Central memory CD8-positive, alpha-beta T cell (primary cell): ENCODE measurements at places on chromosomes 1 and 21.

DNA sequence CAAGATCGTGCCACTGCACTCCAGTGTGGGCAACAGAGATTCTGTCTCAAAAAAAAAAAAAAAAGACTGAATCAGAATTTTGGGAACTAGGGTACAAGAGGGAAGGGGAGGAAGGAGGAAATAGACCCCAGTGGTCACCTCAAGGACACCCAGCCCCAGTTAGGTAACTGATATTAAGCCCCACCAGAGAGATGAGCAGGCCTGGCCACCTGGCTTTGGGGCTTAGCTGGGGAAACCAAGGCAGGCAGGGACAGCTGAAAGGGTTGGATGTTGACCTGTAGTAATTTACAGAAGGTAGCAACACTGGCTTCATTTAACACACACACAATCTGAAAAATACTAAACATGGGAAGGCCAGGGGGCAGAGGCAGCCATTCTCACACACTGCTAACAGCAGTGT lies 5.2 kb upstream of the C1orf122 start:
- no peak for DNase-seq

DNA sequence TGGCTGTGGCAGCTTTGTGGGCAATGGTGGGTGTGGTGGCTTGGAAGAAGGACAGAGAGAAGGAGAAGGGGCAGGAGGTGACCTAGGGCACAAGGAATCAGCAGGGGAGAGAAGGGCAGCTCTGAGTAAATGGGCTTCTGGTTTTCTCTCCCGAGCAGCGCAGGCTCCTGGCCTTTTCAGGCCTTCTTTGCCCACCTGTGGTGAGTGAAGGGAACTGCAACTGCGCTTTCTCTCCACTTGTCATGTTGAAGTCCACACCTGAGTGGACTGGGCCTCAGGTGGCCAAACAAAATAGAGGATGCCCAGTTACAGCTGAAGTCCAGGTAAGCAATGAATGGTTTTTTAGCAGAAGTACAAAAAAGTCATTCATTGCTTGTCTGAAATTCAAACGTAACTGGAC lies 29.4 kb upstream of the KCNA10 start:
- no peak for DNase-seq

- DNase-seq: no peak
Measured at GRCh38 chr1:223531742-223532341, 133.7 kb downstream of the CAPN8 start.

- no peak for DNase-seq
Measured at GRCh38 chr1:21663951-21664805, 5.0 kb downstream of the RAP1GAP start.

DNA sequence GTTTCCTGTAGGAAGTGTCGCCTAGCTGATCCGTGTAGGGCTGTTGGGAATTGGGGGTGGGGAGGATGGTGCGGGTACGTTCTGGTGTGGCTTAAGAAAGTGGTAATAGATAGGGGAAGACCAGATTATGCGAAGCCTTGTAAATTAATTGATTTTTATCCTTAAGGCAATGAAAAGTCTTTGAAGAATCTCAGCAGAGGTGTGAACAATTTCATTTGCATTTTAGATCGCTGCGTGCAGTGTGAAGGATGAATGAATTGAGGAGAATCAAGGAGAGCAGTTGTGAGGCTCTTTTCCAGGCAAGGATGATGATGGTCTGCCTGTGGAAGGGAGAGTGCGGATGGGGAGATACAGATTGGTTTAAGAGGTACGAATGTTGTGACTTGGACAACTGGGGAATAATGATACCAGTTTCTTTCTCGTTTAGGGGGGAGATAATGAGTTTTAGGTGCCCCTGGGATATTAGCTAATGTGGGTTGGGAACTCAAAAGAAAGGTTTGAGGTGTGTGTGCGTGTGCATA lies 813 bp upstream of the DEDD start:
- no peak for DNase-seq
